GM13977 (cell line): ENCODE measurements at places on chromosomes 7 and 10.
A peak's percentile ranks its signal among the peaks of the same experiment; 100 is the strongest.

- no peak for DNase-seq
Observed at GRCh38 chr7:105980645-105981396, 17.8 kb downstream of the CDHR3 start.

- DNase-seq, result no peak
Observed at GRCh38 chr7:77327067-77327931, 88.8 kb downstream of the GSAP start.

DNA sequence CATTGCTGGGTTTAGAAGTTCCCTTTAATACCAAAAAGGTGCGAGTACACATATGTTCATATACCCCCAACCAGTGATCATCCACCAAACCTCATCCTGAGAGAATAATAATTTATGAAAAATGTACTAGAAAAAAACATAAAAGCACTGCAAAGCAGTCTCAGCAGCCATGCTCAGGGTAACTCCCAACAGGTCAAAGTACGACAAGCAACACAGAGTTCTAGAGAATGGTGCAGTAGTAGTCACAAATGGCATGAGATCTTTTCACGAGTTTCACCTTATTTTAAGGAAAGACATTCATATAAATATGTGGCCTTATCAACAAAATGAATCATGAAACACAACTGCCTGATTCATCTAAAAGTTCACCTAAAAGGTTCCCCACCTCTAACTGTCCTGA is 338.5 kb downstream of the PARD3 start:
- DNase-seq, result no peak

GRCh38 chr7:102236592-102237287 is 49.9 kb upstream of the SH2B2 start:
- peak; percentile 86 for DNase-seq

- DNase-seq, result no peak
Observed at GRCh38 chr10:1323951-1324350, 267.8 kb downstream of the WDR37 start.

DNA sequence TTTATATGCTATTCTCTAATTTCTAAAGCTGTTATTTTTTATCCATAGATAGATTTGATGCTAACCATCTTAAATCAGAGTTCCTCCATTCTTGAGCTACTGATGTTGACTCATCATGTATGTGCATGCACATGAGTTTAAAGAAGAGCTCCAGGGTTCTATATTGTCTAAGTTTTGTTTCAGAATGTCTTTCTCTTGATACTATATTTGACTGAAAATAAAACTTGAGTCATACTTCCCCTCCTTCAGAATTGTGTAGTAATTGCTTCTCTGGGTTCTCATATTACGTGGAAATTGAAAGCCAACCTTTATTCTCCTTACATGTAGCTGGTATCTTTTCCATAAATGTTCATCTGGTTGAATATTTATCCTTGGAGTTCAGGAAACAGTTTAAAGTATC is 89.4 kb downstream of the LRRTM3 start:
- no peak for DNase-seq

DNA sequence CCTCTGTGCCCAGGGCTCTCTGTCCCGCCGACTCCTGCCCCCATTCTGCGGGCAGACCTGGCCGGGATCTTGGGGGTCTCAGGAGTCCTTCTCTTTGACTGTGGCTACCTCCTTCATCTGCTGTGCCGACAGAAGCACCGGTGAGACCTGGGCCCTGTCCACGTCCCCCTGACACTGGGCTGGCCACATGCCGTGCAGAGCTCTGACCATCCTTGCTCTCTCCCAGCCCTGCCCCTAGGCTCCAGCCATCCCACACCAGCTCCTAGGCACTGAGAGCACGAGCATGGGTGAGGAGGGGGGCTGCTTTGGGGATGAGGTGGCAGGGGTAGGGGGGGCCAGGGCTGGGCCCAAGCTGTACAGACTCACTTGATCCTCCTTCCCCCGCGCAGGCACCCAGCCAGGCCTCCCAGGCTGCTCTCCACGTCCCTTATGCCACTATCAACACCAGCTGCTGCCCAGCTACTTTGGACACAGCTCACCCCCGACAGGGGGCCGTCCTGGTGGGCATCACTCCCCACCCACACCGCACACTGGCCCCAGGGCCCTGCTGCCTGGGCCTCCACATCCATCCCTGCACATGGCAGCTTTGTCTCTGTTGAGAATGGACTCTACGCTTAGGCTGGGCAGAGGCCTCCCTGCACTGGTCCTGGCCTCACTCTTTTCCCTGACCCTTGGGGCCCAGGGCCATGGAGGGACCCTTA is 4.8 kb upstream of the PILRB start:
- DNase-seq, result no peak

GRCh38 chr10:20166096-20166675 is 350.0 kb downstream of the PLXDC2 start:
- DNase-seq, result no peak

- DNase-seq, result no peak
Observed at GRCh38 chr7:141281311-141281710, 207.4 kb downstream of the TMEM178B start.

GRCh38 chr10:132538031-132538789 is 623 bp downstream of the INPP5A start:
- DNase-seq, result peak; percentile 39

DNA sequence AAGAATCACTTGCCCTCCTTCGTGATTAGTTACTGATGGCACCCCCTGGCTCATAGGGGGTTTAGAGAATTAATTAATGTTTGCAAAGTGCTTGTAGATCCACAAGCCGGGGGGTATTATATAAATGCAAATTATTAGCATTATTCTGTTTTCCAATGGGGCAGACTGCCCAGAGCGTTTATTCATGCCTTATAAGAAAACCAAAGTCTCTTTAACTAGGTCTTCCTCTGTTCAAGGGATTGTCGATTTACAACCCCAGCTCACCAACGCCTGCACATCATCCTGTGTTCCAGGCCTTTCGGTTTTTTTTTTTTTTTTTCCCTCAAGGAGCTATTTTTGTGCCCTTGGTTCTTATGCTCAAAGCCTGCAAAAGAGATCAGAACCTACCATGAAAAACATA is 630.7 kb downstream of the PARD3 start:
- DNase-seq, result no peak

GRCh38 chr10:65614956-65615565 is 1310.8 kb upstream of the LRRTM3 start:
- DNase-seq, result no peak

- DNase-seq, result no peak
Observed at GRCh38 chr7:38476764-38477163, 154.4 kb downstream of the AMPH start.

DNA sequence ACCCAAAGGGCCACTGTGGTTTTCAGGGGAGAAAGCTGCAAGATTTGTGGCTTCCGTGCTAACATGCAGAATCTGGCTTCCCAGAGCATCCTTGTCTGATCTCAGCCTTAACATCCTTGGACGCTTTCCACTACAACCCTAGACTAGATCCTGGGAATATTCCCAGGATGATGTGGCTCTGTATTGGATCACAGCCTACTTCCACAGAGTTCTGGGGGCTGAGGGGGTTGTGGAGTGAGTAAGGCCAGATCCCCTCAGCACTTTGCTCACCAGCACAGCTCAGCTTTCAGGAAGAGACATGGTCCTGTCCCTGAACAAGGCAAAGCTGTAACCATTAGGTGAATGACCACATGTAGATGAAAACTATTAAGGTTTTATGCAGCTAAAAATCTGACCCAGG is 241.3 kb upstream of the MYO3A start:
- DNase-seq, result no peak

DNA sequence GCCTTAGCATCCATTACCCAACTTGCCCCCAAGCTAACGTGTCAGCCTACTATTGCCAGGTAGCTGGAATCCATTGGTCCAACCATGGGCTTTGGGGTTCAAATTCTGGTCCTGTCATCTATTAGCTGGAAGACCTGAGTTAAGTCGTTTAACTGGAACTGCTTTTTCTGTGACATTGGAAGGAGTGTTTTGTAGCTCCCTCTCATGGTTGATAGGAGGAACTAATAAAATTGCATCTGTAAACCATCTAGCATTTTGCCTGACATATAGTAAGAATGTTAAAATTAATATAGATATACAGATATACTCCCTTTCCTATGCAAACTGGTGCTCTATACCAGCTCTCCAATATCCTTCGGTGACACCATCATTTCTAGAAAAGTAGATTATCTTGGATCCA is 23.8 kb upstream of the SLF2 start:
- no peak for DNase-seq

- peak; percentile 65 for DNase-seq
Observed at GRCh38 chr10:79292891-79293746, 54.1 kb upstream of the PPIF start.

GRCh38 chr7:129825209-129825970 is 127.4 kb downstream of the UBE2H start:
- peak; percentile 89 for DNase-seq

DNA sequence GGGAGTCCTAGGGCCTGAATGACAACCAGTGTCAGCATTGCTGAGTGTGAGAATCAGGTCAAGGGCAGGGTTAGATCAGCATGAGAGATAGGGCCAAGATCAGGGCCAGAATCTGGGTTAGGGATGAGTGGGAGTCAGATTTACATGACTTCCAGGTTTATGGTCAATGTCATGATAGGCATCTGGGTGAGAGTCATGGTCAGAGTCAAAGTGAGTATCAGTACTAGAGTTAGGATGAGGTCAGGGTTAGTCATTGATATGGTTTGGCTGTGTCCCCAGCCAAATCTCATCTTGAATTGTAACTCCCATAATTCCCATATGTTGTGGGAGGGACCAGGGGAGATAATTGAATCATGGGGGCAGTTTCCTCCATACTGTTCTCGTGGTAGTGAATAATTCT is 12.3 kb downstream of the MRPS24 start:
- no peak for DNase-seq

DNA sequence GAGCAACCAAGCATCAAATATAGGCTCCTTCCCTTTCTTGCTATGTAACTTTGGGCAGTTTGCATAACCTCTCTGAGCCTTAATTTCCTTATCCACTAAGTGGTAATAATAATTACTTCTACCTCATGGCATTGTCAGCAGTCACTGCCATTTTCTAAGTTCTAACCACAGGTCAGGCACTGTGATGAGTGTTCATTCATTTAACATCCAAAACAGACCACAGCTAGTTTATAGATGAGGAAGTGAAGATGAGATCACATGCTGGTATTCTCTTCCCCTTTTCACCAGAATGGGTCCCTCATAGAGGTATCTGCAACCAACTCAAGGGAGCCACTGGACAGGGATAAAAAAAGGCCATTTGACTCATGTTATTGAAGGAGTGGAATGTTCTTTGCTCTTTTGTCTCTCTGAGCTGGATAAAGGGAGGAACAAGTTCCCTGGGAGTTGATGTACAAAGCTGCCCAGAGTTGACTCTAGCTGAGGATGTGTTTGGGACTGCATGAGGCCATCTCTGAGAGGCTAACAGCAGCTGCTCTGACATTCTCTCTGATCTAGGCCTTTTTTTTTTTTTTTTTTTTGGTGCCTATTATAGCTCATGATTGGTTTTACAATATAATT is 65.0 kb downstream of the DNAJC12 start:
- peak; percentile 67 for DNase-seq

- no peak for DNase-seq
Observed at GRCh38 chr10:13529714-13529973, 830 bp upstream of the BEND7 start.

- no peak for DNase-seq
Observed at GRCh38 chr10:100519311-100520051, at the start of gene SEC31B. Gene SEC31B (minus strand): TSS chr10:100519861. CDS start chr10:100516952, 2,909 bp downstream.

DNA sequence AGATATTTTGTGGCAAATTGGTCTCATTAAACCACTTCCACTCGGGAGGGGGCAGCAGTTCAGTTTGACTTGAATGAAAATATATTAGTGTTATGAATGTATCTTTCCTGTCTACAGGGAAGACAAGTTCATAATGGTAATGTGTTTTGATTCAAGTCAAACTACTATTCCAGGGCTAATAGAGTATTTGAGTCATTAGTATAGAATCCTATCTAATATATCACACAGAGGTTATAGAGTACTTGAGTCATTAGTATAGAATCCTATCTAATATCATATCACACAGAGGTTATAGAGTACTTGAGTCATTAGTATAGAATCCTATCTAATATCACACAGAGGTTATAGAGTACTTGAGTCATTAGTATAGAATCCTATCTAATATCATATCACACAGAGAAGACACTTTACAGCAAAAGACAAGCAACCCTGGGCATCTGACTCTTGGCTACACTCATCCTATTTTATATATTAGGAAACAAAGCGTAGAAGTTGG is 199.7 kb upstream of the MAGI2 start:
- no peak for DNase-seq

DNA sequence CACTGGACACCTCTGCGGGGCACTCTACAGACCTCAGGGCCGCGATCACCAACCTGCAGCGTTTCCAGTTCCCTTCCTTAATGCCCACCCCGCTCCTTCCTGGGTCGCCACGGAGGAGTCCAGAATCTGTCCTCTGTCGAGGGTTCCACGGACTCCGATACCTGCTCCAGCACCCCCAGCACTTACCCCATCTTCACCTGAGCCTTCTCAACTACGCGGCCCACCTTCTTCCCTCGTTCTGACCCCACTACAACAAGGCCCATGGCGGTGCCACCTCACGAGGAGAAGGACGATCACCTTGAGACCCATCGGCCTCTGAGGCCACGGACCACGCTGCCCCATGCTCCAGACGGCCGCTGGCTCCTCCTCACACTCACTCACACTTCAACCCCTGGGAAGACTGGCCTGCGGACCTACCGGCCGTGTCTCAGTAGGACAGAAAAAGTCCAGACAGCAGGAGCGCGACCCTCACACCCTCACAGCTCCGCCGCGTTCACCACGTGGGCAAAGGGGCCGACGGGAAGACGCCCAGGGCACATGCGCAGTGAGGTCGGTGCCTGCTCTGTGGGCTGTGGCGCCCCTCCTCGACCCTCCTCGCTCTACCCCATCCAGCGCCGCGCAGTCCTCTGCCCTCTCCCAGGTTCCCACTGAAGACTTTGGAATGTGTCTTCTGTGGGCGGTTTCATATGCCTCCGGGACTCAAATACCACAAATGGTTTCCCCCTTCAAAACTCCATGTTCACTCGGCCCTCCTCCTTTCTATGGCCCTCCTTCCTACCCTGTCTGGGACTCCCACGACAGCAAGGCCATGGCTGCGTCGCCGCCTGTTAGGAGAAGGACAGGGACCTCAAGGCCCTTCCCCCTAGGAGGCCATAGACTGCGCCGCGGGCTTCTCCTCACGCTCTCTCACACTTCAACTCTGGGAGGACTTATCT is 193.9 kb upstream of the PHF14 start:
- DNase-seq, result no peak

GRCh38 chr10:88271761-88272543 is 311.2 kb downstream of the RNLS start:
- DNase-seq, result no peak
